ENCODE measurements at places on chromosomes 4 and X. TPM values are rescaled to one million over a fixed set of nuclear protein-coding genes. Genes with fewer than 3 reads are reported as not detected.

DNA sequence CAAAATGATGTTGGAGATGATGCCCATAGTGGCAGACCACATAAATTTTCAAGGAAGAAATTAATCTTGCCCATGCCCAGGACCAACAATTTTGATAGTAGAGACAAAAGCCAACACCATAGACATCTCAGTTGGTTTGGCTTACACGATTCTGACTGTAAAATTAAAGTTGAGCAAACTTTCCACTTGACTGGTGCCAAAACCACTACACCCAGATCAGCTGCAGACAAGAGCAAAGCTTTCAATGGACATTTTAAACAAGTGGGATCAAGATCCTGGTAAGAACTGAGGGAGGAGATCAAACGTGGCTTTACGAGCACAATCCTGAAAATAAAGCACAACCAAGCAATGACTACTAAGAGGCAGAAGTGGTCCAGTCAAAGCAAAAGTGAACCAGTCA is 90.7 kb downstream of the PAPSS1 start:
- DNase-seq, result no peak

- no peak for DNase-seq
Measured at GRCh38 chr4:84417997-84418709, 80.9 kb downstream of the NKX6-1 start.

- DNase-seq, result peak; percentile 23
Measured at GRCh38 chr4:2928242-2929176, 34.7 kb downstream of the NOP14 start.

Gene ODAPH
- total RNA-seq, result 0.31 TPM

DNA sequence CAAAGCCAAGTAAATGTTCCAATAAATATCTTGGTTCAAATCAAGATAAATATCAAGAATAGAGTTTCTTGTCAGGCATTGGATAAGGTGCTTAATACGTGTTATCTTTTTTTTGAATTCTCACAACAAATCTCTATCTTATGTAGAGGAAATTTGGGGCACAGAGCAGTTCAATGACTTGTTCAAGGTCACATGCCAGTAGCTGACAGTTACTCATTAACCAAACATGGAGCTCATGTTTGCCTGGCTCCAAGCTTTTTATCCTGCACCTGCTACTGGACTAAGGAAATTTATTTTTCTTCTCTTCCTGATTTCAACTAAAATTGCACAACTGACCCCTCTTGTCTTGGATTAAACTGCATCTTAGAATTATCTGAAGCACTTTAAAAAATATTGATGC is 76.3 kb downstream of the ATP10D start:
- DNase-seq, result no peak

Data from activated naive CD8-positive, alpha-beta T cell treated with anti-CD3 and anti-CD28 coated beads, Interleukin-2, amount 10 ng/mL, durations not matched to agents 7 days and 5 days (primary cell).